ENCODE measurements at places on chromosomes 4 and X.
A peak's percentile ranks its signal among the peaks of the same experiment; 100 is the strongest.

DNA sequence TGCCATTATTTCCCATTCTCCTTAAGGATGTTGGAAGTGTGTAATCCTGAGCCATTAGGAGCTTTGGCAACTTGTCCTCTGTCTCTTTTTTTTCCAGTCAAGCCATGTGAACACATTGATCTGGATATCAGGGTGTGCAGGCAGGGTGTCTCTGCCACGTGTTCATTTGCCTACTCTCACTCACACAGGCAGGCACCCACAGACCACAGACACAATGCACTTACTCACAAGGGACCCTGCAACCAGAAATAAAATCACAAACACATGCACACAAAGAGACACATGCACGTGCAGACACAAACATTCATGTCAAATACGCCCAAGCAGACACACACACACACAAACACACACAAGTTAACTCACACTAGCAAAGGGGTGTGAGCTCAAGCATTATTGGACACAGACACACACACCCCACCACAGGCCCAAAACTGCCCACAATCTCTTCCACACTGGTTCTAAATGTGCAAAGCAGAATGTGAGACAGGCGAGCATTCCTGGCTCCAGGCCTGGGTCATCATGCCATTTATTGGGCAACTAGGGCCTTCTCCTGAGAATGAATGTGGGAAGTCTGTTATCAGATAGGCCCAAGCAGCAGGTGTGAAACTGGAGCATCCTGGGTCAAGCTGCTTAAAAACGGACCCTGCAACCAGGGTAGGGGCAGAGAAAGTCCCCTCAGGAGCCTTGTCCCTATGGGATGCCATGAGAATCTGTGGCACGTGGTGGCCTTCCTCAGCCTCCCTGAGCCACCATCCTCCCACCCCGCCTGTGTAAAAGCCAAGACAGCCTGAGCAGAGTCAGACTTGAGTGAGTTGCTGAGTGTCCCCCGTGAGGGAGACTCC lies 63.4 kb downstream of the NBDY start:
- no peak for DNase-seq

DNA sequence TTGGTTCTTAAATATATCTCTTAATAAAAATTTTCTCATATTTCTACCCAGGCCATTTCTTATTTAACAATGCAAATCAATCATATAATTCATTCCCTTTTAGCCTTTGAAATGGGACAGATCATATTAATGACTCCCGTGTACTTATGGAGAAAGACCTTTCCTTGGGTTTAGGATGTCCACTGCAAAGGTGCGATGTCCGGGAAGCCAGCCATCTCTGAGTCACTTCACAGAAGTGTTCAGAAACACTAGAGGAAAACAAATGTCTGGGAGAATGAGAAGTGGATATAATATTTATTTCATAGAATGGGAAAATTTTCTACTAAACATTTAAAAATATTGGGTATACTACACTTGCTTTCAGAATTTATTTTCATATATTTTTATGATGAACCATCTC lies 15.3 kb downstream of the INTU start:
- DNase-seq, result no peak

- DNase-seq, result no peak
Measured at GRCh38 chrX:11553594-11553993, 112.1 kb downstream of the ARHGAP6 start.

- no peak for DNase-seq
Measured at GRCh38 chrX:132539611-132540010, 50.8 kb upstream of the MBNL3 start.

GRCh38 chr4:184620212-184620867 lies 28.9 kb downstream of the CASP3 start:
- no peak for DNase-seq

GRCh38 chrX:37332987-37333658 lies 16.0 kb upstream of the PRRG1 start:
- DNase-seq, result no peak

- no peak for DNase-seq
Measured at GRCh38 chr4:124118061-124118460, 594.5 kb downstream of the ANKRD50 start.

GRCh38 chrX:95382799-95383198 lies 1301.8 kb upstream of the DIAPH2 start:
- DNase-seq, result no peak

DNA sequence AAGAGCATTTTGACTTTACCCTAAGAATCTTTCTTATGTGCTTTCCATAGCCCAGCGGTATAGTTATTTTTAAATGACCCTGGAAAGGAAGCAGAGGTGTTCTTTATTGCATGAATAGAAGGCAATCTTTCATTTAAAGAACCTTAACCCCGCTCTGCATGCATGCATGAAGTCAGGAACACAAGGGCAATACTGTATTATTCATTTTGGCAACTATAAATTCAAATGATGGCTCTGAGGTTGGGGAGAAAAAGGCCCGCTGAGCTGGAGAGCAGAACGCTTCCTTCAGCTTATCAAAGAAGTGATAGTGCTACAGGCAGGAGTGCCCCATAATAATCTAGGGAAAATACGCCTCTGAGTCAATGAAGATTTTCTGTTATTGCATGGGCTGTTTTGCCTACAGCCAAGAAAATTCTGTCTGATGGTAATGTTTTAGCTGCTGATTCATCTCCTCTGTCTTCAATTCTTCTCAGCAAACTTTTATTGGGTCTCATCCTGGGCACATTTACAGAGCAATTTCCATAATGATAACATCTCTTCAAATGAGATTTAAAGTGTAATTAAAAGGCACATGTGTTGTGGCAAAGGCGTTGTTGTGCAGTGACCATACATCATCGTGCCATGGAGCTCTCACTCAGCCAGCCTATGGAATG lies 452.2 kb upstream of the FTHL17 start:
- DNase-seq, result no peak

DNA sequence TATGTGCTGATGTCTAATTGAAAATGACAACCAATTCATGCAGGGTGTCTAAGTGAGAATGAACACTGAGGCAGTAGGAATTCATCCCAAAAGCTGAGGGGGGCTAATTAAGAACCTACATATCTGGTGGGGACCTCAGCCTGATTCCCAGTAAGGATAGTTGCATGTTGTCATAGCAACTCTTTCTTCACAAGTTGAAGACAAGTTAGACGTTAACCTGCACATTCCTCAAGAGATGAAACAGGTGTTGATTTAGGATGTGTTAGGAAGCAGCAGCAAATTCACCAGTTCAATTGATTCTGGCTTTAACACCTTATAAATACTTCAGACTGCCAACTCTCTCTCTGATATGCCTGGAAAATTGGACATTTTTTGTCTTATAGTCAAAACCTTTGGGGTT lies 7.3 kb downstream of the FNIP2 start:
- DNase-seq, result no peak

- DNase-seq, result no peak
Measured at GRCh38 chrX:65551489-65552339, 17.1 kb upstream of the LAS1L start.

DNA sequence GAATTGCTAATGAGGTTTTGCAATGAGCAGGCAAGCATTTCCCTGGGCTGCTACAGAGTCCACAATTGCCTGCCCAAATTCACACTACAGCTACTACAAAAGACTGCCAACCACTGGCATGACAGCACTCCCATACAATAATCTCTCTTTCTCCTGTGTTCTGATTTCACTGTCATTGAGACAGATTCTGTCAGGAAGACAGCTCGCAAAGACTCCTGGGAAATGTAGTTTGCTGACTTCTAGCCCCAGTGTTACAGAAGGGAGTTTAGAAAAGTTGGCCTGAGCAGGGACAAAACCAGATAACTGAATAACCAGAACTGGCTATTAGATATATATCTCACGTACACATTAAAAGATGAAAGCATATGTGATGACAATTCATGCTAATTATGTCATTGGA lies 1231.3 kb upstream of the PRKX start:
- DNase-seq, result no peak

DNA sequence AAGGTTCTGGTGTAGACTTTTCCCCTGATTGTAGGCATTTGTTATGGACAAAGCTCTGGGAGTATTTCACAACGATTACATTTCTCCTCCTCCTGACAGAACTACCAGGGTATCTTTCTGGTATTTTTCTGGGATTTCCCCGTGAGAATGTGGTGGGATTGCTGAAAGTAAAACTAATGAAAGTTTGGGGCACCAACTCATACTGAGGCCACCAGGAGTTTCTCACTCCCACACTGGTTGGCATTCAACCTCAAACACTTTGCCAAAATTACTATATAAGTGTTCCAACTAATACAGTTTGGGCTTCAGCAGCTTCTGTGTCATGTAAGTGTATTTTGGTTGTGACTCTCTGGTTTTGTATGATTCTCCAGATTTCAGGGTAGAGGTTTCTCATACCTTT lies 855.1 kb downstream of the GLUD2 start:
- no peak for DNase-seq

DNA sequence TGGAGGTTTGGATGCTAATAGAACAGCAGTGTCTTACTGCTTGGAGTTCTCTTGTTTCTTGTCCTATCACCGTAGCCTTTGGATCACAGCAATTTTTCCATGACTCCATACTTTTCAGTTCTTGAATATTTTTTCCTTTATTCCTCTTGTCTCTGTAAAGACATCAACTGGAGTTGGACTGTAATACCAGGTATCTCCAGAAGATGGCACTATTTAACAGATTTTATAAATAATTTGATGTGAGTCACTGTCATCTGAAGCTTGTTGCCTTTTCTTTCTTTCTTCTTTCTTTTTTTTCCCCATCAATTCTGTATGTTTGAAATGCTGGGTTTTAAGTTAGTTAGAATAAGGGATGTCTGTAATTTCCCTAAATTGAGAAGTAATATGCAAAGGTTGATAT lies 24.1 kb downstream of the HPRT1 start:
- no peak for DNase-seq

DNA sequence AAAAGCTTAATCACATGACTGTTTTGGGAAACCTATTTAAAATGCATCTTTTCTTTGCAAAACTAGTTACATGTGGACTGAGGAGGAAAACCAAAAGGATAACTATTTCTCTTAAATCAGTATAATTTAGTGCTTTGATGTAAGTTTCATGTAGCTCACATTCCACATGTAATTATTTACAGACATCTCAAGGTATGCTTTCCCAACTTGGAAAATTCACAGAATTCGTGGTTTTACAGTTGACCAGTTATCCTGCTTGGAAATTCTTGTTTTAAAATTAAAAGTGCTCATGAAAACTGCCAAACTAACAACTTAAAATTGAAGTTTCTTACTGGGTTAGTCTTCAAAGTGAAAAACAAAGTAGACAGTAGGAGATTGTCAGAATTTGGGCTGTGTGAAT lies 52.4 kb downstream of the EDNRA start:
- DNase-seq, result no peak

DNA sequence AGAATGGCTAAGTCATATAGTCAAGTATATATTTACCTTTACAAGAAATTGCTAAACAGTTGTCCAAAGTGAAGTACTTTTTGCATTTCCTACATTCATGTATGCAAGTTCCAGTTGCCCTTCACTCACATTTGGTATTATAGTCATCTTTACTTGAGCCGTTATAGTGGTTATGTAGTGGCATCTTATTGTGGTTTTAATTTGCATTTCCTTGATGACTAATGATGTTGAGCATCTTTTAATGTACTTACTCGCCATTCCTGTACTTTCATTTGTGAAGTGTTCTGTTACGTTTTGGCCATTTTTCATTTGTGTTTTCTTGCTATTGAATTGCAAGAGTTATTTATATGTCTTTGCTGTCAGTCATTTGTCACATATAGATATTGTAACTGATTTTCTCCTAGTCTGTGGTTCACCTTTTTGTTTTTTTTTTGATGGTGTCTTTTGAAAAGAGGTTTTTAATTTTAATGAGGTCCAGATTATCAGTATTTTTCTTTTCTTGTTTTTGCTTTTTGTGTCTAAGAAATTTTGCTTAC lies 27.6 kb downstream of the ARFIP1 start:
- DNase-seq, result no peak

GRCh38 chr4:152951348-152951747 lies 15.2 kb downstream of the FHDC1 start:
- no peak for DNase-seq

- DNase-seq, result no peak
Measured at GRCh38 chr4:6908432-6909112, 1.1 kb upstream of the TBC1D14 start.

GRCh38 chr4:165355900-165356300 lies 22.9 kb upstream of the CPE start:
- no peak for DNase-seq

- no peak for DNase-seq
Measured at GRCh38 chrX:136028383-136028984, 43.2 kb downstream of the SLC9A6 start.

DNA sequence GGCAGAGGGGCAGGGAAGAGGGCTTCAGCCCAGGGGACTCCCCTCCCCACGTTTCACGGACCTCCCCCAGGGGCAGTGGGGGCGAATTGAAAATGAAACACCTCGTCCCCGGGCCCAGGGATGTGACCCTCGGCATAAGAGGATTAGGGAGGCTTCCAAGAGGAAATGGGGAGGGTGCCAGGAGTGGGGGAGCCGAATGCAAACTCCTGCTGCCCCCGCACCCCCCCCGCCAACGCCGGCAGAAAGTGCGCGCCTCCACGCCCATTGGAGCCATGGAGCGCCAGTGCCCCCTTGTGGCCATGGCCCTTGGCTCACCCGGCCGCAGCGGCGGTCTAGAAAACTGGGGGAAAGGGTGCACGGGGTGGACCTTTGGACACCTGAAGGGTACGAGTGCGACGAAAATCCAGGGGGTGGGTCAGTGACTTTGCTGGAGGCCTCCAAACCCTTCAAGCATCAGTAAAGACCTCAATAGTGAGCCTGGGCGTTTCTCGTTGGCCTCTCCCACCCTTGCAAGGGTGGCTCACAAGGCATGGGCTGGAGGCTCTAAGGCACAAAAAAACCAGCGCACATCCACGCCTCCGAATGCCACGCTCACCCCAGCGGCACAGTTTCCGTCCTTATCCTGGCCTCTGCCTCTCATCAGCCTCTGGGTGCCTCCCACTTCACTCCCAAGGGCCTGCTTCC lies 120.8 kb upstream of the PJA1 start:
- DNase-seq, result peak; percentile 30

DNA sequence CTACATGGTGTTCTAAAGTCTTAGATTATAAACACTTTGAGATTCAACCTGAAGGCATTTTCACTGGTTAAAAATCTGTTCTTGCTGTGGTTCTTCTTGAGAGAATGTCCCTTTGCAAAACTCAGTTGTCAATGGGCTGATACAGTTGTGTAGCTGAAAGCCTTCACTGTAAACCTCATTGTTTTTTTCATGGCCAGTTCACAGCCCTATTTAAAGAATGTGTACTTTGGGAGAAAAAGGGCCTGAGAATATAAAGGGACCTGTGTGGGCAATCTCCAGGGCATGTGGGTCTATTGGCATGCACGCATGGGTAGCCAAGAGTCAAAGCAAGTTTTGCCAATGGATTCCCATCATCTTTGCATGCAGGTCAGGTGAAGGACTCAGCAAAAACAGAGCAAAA lies 7.8 kb upstream of the MAP7D3 start:
- no peak for DNase-seq

All from activated CD8-positive, alpha-beta memory T cell treated with anti-CD3 and anti-CD28 coated beads for 1 hour (primary cell).